Activated CD4-positive, alpha-beta T cell treated with anti-CD3 and anti-CD28 coated beads, Interleukin-2, amount 10 ng/mL, durations not matched to agents 24 days and 14 days (primary cell): ENCODE measurements at places on chromosomes 6 and 20. TPM values are rescaled to one million over a fixed set of nuclear protein-coding genes. Genes with fewer than 3 reads are reported as not detected.
A peak's percentile ranks its signal among the peaks of the same experiment; 100 is the strongest.

Gene MUCL3
- not detected in 2 replicates for total RNA-seq

Gene PRDM13
- total RNA-seq = 0.05 TPM in 1 of 2 replicates, not detected in the other

DNA sequence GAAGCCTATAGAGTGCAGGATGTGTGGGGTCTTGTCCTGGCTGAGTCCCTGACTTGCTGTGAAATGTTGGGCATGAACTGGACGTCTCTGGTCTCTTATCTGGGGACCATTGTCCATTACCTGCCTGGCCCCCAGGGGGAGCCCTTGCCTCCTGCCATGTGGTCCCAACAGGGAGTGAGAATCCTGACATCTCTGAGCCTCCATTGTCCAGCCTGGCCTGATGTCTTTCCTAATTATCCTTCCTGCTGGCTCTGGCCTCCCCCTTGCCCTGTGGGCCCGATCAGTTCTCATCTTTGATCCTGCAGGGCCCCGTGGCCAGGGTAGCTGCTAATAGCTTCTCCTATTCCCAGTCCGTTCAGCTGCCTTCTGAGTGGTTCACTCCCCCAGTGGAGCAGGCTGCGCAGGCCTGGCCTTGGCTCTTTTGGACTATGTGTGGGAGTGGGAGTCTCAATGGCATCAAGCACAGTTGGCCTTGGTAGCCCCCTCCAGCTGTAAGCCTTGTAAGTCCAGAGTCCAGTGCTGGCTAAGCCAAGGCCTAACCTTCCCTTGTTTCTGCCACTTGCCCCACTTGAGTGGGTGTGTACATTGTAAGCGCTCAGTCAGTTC lies 77.9 kb upstream of the RALY start:
- DNase-seq = peak; percentile 86

DNA sequence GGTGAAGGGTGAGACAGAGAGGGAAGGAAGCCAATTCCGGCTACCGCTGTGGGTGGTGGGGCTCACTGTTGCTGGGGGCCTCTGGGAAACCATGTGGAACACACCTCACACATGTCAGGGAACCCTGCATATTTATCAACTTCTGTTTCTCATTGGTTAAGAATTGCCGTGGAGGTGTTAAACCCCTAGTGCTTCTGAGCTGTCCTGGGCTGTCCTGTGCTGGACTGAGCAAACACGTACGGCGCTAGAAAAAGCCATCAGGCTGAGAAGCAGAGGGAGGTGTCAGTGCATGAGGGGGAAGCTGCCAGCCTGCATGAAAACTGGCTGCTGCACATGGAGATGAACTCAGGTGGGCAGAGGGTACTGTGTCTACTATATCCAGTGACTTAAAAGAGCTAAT lies 103.9 kb upstream of the JAG1 start:
- DNase-seq = no peak

DNA sequence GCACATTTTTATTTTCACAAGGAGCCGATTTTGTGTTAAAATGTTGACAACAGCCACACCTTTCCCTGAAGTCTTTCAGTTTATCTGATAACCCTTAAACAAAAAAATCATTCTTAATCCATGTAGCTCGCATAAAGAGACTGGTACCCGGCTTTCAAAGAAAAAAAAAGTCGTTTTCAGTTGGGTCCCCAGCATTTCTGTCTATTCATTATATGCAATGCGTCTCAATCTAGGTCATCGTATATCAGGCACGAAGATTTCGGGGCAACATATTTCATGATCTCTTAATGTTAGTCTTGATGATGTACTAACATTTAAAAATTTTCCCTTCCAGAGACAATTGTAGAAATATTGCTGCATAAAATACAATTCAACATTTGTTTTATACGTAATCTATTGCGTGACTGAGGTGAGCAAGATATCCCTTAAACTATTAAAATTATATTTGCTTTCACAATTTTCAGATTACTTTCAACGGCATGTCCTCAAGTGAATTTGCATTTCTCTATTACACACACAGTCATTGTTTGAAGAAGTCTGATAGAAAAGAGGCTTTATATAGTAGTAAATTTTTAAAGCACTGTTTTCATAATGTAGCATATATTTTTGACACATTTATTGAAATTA lies 2.9 kb upstream of the TUBB2B start:
- no peak for DNase-seq

DNA sequence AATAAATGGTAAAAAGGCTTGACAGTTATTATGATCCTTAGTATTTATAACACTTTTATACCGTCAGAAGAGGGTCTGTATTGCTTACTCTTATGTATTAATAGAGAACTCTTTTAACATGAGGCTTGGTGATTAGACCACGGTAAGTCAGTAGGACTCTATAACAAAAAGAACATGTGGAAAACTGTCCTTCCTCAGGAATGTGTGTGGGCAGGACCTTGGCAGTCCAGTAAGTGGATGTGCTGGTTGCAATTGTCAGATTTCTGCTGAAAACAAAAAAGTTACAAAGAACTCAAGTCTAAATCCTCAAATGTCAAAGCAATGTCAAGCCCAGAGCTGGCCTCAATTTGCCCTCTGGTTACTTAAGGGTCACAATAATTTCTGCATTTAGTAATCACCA lies 81.1 kb downstream of the PLCG1 start:
- no peak for DNase-seq

- no peak for DNase-seq
These were observed 73.1 kb upstream of the EZR start for GRCh38 chr6:158892266-158892665.

- no peak for DNase-seq
These were observed 331.2 kb upstream of the KCNQ5 start for GRCh38 chr6:72290620-72291019.

DNA sequence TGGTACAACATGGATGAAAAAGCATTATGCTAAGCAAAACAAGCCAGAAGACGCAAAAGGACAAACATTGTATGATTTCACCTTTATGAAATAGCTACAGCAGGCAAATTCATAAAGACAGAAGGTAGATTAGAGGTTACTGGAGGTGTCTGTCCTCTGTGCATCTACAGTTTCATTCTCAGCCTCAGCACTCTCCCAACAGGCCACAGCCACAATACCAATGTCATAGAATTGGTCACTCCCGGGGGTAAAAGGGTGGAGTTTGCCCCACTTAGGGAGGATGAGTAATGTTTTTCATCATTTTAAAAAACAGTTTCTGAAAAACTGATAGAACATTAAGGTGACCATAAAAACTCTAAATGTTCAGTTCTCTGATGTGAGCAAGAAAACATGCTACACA lies 17.2 kb upstream of the TMX4 start:
- no peak for DNase-seq

DNA sequence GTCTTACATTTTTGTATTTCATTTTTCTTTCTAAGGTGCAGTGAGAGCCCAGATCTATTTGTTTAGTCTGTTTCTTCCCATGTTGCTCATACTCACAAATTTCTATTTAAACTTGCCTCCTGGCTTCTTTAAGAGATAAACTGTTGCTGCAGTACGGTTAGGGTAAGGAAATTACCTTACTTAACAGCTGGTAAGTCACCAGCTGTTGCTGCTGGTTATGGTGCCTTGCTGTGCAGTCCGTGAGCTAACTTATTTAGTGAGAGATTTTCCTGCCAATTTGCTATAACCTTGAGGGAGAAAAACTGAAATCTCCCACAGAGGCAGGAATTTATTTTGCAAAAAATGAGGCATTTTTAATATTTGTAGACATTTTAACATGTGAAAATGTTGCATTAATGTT lies 261.0 kb downstream of the UST start:
- no peak for DNase-seq
